ENCODE measurements at places on chromosomes 11 and 22. TPM values are rescaled to one million over a fixed set of nuclear protein-coding genes. Genes with fewer than 3 reads are reported as not detected.

The MS4A3 gene
- 0.41 TPM for total RNA-seq

The ARHGAP8 gene
- total RNA-seq = 1.2 TPM

The BTBD18 gene
- not detected for total RNA-seq

The FUT4 gene
- 7.3 TPM for total RNA-seq

The ASRGL1 gene
- 33.4 TPM for total RNA-seq

The OR10A2 gene
- total RNA-seq = not detected

The VEGFB gene
- total RNA-seq = 17.9 TPM

The SLC25A18 gene
- total RNA-seq = 4.1 TPM

The LAYN gene
- total RNA-seq = 4.1 TPM

Data from frontal cortex (tissue), 4 donors.